Muscle of leg (tissue), 16 donors: ENCODE measurements at places on chromosomes 11 and 22.

DNA sequence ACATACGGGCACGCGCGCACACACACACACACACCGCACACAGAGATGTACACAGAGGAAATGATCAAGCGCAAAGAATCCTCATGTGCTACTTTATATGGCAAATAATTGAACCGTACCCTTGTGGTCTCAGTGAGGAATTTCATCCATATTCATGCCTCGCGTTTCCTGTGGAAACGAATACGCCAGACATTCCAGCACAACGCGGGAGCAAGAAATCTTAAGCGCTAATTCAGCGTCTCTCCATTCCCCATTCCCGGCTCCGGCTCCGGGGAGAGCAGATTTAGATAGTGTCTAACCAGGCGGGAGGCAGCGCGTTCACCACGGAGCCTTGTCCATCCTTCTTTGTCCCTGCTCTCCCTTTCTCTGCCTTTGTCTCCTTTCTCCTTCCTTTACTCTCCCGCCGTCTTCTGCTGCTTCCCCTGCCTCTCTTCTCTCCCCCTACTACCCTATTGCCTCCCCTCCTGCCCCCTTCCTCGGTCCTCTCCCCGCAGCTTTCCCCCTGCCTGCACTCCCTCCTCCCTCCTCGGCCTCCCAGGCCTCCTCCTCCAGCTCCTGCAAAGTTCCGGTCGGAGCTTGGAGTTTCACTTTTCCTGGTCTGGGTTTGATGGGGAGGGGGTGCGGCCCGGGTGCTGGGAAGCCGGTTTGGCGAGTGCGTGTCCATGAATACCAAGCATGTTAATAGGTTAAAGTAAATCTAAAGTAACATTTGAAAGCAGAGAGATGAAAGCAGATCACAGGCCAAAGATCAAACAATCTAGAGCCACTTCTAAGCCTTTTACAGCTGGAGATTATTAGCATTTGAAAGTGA lies 579.3 kb downstream of the BUD13 start:
- H3K27me3 ChIP-seq = peaks cover 8% of the 10 kb centered on the region
- DNase-seq = peak; percentile 80
- H3K4me1 ChIP-seq = peaks cover 14% of the 10 kb centered on the region

- H3K27me3 ChIP-seq = no peaks in the 10 kb centered on the region
- H3K4me3 ChIP-seq = no peak overlapping the region
- peak overlapping the region; percentile 48 for H3K27ac ChIP-seq
- peak; percentile 86 for DNase-seq
- H3K36me3 ChIP-seq = no peaks in the 10 kb centered on the region
Observed at GRCh38 chr11:108115500-108116140, 5.7 kb upstream of the ACAT1 start.

- H3K36me3 ChIP-seq = no peaks in the 10 kb centered on the region
- H3K4me1 ChIP-seq = peaks cover 2% of the 10 kb centered on the region
- H3K27me3 ChIP-seq = no peaks in the 10 kb centered on the region
- DNase-seq = peak; percentile 82
- H3K4me3 ChIP-seq = no peak overlapping the region
- no peak overlapping the region for H3K27ac ChIP-seq
Observed at GRCh38 chr11:128195057-128195751, 392.2 kb downstream of the ETS1 start.

DNA sequence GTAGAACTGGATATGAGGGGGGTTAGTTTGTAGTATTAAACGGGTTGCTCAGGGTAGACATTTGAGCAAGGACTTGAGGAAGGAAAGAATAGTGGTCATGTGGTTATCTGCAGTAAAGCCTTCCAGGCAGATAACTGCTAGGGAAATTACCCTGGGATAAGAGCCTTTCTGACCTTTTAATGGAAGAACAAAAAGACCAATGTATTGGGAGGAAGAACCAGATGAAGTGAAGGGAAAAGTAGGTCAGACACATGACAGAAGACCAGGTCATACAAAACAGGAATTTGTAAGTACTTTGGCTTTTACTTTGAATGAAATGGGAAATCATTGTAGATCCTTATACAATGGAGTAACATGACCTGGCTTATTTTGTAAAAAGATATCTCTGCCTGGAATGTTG lies 241.9 kb upstream of the CTSC start:
- H3K4me3 ChIP-seq = no peak overlapping the region
- H3K27ac ChIP-seq = no peak overlapping the region
- no peaks in the 10 kb centered on the region for H3K4me1 ChIP-seq
- DNase-seq = no peak
- no peaks in the 10 kb centered on the region for H3K36me3 ChIP-seq

DNA sequence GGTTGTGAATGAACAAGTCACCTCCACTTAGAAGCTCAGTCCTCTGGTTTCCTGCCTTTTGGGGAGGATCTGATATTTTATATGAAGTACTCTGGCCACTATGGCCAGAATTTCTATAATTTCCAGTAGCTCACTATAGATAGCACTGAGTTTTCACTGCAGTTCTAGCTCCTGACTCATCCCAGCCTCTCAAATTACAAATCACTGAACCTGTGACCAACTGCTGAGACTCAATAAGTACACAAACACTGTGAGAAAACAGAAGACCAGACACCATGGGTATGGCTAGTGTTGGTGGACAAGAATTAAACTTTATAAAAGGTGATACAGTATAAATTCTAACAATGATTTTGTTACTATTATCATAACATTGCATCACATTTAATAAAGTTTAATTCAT lies 47.1 kb upstream of the UCP3 start:
- no peaks in the 10 kb centered on the region for H3K27me3 ChIP-seq
- H3K4me1 ChIP-seq = peaks cover 3% of the 10 kb centered on the region
- peak; percentile 12 for DNase-seq
- no peak overlapping the region for H3K27ac ChIP-seq

- H3K36me3 ChIP-seq = no peaks in the 10 kb centered on the region
- H3K4me3 ChIP-seq = no peak overlapping the region
- peaks cover 77% of the 10 kb centered on the region for H3K4me1 ChIP-seq
Observed at GRCh38 chr22:27578937-27579617, 222.5 kb downstream of the MN1 start.

DNA sequence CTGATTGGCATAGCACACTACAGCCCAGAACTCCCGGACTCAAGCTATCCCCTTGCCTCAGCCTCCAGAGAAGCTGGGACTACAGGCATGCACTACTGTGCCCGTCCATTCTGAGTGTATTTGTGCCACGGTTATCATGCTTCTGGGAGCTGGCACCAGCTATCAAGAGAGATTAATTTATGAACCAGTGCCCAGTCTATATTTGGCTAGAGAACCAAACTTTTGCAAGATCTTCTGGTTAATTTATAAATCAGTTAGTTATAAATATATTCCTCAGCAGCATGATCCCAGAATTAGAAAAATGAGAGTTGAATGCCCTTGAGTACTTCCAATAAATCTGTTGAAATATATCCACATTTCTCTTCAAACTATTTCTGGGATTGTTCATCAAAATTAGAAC lies 67.5 kb upstream of the OR5AN1 start:
- no peak overlapping the region for H3K4me3 ChIP-seq
- DNase-seq = no peak
- H3K27ac ChIP-seq = no peak overlapping the region
- H3K27me3 ChIP-seq = peaks cover 2% of the 10 kb centered on the region
